ENCODE measurements at places on chromosomes 2 and 18.

DNA sequence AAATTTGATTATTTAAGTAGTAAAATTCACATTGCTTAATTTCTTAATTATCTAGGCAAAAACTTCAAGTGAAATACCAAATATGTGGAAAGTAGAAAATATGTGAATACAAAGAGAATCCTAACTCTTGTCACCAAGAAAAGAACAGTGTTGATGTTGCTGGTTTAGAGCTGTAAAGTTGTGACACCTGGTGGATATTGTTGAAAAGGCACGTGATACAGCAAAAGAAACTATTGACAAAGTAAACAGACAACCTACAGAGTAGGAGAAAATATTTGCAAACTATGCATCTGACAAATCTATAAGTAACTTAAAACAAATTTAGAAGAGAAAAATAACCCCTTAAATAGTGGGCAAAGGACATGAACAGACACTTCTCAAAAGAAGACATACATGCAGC, 25.6 kb upstream of the ZC3H15 start:
- DNase-seq: no peak

DNA sequence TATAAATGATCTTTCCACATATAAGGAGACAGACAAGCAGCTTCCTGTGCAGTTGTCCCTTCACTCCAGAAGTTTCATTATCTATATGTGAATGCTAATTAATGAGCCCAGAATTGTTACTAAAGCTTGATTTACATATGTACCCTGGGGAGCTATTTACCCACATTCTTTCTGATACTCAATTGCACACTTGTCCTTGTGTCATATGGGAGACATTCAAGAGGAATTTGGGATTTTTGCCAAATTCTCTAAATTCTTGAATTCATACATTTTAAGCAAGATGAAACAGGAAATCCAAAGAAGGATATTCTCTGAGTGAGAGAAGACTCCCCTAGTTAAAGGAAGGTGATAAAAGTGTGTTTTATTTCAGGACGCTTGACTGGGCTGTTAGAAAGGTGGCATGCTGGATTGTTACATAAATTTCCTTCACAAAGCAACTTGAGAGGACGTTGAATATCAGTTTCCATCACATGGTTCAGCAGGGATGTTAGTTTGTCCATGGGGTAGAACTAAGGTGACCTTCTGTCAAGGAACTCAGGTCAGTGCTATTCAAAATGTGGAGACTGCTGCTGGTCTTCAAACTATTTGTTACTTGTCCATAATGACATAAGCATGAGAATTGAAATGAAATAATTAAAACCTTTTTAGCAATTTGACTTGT, 368.2 kb downstream of the IRS1 start:
- no peak for DNase-seq

DNA sequence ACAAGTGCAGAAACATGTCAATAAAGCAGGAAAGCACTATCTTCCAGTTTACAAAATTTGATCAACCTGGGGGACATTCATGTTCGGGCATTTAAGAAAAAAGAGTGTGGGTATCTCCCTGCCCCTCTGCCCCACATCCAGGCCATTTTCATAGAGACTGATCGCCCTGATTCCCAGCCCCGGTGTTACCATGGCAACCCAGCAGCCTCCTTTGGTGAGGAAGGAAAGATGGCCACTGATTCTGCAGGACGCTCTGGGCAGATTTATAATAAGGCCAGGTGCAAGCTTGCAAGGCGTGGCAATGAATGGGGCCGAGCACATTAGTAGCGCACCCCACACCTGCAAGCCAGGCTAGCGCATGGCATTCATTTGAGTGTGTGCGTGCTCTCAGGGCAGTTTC, 36.7 kb upstream of the ARL4C start:
- DNase-seq: no peak

DNA sequence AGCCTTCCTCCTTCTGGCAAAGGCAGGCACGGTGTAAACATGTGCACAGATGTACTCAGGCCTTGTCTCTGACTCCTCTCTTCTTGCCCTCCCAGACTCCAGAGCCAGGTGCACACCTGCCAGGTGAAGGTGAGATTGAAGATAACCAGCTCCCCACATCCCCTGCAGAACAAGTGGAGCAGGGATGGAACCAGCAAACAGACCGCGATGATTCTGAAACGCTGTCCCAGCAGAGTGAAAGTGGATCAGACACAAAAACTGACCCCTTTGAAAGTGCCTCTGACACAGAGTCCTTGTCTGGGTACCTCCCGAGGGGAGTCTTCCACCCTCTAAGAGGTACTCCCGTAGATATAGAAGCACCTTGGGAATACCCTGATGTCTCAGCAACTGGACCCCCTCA, 77.2 kb downstream of the ARHGEF4 start:
- DNase-seq: no peak

GRCh38 chr2:136075476-136075875, 42.5 kb downstream of the CXCR4 start:
- DNase-seq: no peak

DNA sequence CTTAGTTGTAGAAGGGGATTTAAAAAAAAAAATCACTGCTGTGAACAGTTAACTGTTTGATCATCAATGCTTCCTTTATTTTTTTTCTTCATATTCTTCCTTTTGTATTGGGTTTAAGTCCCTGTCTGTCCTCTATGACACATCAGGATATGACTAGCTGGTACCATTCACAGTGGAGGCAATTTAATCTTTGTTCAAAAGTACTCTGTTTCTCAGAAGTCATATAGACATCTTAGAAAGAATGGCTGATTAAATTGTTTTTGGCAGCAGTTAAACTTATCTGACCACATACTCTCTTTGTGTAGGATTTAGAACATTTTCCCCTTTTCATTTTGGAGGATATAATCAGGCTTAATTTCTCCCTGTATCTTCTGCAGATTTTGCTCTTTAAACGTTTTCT, 807.8 kb upstream of the CDH2 start:
- no peak for DNase-seq

All from iPS DF 19.7 (cell line).